Heart left ventricle (tissue), 16 donors: ENCODE measurements at places on chromosomes 12 and 14. TPM values are rescaled to one million over a fixed set of nuclear protein-coding genes. Genes with fewer than 3 reads are reported as not detected.

The SIX6 gene
- total RNA-seq = not detected

The GPRC5D gene
- not detected for total RNA-seq

The SLC38A4 gene
- 0.32 TPM for total RNA-seq

The PPP1R36 gene
- total RNA-seq = 0.39 TPM

The POLE2 gene
- total RNA-seq = 0.77 TPM

DNA sequence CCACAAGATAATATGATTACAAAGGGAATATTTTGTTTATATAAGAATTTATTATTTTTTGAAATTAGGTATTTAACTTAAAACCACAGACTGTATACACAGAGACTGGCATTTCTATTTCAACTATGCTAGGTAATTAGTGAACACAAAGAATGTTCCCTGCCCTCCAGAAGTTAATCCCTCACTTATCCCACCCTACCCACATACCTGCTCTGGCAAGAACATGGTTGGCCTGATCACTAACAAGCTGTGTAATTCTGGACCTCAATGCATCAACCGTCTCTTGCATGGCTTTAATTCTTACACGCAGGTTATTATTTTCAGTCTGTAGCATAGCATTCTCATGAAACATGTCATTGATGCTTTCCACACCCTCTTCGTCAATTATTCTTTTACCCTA lies 85.9 kb downstream of the KIF21A start:
- no peak for DNase-seq

DNA sequence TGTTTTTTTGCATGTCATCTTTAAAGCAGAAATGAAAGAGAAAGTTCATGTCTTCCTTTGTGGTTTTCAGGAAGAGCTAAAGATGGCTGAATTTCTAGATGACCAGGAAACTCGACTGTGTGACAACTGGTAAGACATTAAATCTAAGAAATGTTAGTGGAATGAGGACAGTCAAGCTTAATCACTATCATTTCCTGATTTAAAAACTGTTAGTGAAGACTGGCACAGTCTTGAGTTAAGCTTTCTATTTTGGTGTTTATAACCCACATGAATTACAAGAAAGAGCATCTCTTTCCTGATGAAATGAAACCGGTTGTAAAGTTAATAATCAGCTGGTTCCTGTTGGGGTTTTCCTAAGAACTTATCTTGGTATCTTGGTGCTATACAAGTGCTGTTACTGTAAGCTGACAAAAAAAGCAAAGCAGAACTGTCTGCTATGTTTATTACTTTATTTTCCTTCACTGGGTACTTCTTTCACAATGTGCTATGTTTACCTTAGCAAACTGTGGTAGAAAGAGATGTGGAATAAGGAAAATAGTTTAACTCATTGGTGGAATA lies 5.2 kb downstream of the TRAFD1 start:
- no peak for DNase-seq

- DNase-seq = no peak
These were observed 135.7 kb downstream of the PLXNC1 start for GRCh38 chr12:94284046-94284445.

GRCh38 chr12:64229796-64230195 lies 7.7 kb upstream of the KICS2 start:
- DNase-seq = no peak

DNA sequence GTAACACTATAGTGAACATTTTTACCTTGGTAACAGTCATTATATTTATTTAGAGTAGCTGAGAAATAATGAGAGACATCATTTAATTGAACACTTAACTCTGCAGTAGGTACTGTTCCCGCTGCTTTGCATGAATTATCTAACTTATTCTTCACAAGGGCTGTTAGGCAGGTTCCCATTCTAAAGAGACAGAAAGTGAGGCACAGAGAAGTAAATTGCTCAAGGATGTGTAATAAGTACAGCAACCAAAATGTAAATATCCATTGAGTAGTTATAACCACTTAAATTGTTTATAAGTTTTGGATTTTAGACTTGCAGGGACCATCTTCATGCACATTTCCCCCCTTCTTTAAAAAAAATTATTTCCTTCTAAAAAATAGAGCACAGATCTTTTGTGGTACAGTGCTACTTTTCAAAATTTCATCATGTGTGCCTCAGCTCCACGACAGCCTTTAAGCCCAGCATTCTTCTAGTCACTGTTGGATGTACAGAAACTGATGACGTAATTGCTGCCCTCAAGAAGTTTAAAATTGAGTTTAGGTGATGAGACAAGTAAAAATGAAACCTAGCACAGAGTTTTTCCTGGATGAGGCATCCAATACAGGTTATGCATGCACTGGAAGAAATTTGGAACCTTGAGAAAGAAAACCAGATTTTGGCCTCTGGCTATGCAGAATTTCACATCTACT lies 6.0 kb upstream of the MANSC4 start:
- no peak for DNase-seq

GRCh38 chr14:51260225-51260624 lies 20.2 kb downstream of the TMX1 start:
- DNase-seq = no peak

GRCh38 chr14:54133896-54134295 lies 177.3 kb upstream of the BMP4 start:
- no peak for DNase-seq
